ENCODE measurements at places on chromosomes 5 and 9.
A peak's percentile ranks its signal among the peaks of the same experiment; 100 is the strongest.

DNA sequence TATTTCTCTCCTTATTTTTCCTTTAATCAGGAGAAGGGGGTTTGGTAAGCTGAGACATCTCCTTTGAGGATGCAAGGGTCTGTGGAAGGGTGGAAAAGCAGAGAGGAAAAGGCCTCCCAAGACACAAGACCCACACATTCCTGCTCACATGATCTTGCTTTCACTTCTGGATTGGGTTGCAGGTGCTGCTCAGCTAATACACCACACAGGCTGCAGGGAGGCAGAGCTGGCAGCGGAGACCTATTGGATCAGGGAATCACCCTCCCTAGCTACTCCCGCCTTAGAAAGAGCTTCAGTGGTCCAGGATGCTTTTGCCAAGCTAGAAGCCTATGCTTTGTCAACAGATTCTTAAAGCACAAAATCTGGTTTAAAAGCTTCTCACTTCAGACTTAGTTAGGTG lies 87.6 kb upstream of the IL33 start:
- no peak for DNase-seq

- DNase-seq = no peak
Measured at GRCh38 chr9:138096519-138096845, 218.9 kb downstream of the CACNA1B start.

GRCh38 chr9:81588148-81588871 lies 101.0 kb downstream of the TLE1 start:
- no peak for DNase-seq

DNA sequence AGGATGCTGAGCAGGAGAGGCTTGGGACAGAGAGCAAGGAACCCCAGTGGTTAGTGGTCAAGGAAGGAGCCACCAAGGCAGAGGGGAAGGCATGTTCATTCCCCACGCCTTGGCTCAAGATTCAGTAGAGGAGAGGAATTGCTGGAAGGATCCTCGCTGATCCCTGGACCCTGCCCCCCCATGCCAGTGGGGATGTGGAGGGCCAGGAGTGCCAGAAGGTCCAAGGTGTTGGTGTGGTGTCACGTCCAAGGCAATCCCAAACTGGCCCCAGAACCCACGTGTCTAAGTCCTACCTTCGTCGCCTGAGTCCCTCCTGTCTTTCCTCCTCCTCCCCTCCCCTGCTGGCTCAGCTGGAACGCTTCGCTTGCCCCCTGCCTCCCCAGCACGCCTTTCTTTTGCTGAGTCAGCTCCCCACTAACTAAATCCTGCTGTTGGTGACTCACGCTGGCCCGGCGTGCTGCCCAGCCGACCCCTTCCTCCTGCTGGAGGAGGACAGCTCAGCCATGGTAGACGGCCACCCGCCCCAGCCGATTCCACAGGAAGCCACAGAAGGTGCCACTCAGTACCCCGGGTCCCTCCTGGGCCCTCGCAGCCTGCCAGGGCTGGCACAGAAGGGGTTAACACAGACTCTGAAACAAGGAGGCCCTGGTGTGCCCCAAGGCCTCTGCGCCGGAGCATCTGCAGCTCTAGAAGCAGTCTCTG lies 37.6 kb upstream of the ORM1 start:
- peak; percentile 76 for DNase-seq

GRCh38 chr5:112142769-112143270 lies 276.3 kb downstream of the EPB41L4A start:
- no peak for DNase-seq

GRCh38 chr5:132500931-132501628 lies 10.5 kb upstream of the IRF1 start:
- no peak for DNase-seq

DNA sequence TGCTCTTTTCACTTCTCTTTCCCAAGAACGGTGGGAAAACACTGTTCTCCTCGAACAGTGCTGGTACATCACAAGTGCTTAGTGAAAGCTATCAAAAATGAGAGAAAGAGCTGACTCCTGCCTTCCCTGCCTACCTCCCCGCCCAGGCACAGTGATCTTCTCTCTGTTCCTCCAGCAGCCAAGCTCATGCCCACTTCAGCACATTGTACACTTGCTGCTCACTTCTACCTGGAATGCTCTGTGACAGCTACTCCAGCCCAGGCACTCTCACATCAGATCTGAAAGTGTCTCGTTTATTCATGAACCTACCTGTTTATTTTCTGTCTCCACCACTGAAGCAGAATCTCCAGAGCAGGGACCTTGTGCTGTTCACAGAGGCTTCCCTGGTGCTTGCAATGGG lies 1.8 kb downstream of the SLC35D2 start:
- no peak for DNase-seq

- no peak for DNase-seq
Measured at GRCh38 chr9:14389146-14389545, 75.2 kb upstream of the NFIB start.

GRCh38 chr5:475704-476101 lies 32.7 kb downstream of the EXOC3 start:
- no peak for DNase-seq

GRCh38 chr5:176521286-176521685 lies 15.9 kb downstream of the RNF44 start:
- DNase-seq = no peak

- no peak for DNase-seq
Measured at GRCh38 chr5:120239086-120239485, 225.0 kb upstream of the PRR16 start.

GRCh38 chr5:131416729-131417128 lies 152.9 kb downstream of the CDC42SE2 start:
- DNase-seq = no peak

DNA sequence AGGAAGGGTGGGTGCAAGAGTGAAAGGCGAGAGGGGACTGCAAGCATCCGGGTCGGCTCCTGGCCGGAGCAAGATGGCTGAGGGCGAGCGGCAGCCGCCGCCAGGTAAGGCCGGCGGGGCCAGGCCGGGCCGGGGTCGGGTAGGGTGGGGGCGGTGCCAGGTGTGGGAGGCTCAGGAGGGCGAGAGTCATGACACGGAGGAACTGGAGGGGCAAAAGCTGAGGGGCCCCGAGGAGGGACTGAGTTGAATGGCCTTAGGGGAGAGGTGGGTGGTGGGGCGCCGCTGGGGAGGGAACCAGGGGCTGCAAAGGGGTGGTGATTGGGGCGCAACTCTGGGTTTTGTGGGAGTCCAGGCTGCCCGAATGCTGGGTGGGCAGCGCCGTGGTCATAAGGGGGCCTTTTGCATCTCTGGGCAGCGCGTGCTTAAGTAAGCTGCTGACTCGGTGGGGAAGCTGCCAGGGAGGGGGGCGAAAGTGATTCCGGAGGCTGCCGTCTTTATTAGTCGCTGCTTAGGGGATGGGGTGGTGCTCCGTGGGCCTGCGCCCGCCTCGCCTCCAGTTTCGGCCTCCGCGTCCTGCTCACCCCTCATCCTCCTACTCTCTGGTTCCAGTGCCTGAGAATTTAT lies 425 bp downstream of the PTPA start:
- peak; percentile 69 for DNase-seq

DNA sequence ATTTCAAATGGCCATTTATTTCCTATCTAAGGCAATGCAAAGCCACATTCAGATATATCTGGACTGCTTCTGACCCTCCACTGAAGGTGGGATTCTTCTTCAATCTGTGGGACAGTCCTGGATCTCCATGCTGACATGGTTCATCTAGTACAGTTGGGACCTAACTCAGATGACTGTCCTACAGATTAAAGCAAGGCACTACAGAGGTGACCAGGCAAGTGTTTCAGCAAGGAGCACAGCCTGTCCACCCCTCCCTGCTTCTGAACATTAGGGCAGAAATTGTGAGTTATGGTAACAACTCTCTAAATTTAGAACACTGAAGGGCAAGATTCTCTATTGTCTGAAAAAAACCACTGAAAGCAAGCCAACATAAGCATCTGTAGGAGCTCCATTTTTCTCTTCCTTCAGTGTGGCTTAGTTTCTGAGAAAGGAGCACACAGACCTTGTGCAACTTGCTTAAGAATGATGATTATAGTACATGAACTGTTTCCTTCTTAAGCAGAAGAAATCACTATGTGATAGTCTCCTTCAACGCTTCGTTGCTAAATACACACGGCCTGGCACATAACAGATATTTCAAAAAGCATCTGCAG lies 62.9 kb upstream of the BARX1 start:
- no peak for DNase-seq

DNA sequence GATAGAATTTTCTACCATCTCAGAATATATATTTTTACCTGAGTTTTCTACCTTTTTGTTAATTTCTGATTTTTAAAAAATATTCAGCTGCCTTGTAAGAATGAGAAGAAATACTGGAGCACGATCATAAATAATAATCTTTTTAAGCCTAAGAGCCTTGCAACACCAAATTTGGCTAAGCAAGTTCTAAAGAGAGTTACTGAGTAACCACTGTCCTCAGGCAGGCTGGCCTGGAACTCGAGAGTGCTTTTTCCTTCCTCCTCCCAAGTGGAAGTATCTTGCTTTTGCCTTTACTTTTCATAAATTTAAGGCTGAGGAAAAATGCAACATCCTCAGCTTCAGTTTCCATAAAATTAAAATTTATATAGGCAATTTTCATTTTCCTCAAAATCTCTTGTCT lies 21.0 kb downstream of the GLRX start:
- DNase-seq = no peak

GRCh38 chr5:4929092-4929655 lies 211.0 kb upstream of the ADAMTS16 start:
- no peak for DNase-seq

GRCh38 chr9:97935276-97935675 lies 2.7 kb downstream of the HEMGN start:
- DNase-seq = no peak

- no peak for DNase-seq
Measured at GRCh38 chr5:5380298-5380697, 42.2 kb upstream of the ICE1 start.

DNA sequence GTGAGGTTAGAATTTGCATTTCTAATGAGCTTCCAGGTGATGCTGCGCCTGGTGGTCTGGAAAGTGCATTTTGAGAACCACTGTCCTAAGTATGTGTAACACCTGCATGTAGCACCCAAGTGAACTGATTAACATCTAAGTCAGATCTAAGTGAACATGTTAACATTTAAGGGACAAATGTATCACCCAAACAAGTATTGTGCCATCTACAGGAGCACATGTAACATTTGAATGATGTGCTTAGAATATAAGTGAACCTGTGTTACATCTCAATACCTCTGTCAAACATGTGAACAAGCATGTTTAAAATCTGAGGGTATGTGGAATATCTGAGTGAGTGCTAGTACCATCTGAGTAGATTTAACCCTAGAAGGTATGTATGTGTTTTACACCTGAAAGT lies 68.7 kb downstream of the PLPPR1 start:
- no peak for DNase-seq

GRCh38 chr5:10019236-10019635 lies 230.5 kb downstream of the ATPSCKMT start:
- DNase-seq = no peak

DNA sequence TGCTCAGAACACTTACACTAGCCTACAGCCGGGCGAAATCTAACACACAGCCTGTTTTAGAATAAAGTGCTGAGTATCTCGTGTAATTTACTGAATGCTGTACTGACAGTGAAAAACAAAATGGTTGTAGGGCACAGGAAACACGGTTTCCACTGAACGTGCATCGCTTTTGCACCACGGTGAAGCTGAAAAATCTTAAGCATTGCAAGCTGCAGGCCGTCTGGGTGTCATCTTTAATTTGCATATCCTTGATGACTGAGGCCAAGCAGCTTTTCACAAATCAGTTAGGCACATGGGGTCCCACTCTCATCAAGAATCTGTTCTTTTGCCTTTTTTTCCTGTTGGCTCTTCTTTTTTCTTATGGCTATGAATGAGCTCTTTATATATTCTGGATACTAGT lies 58.2 kb downstream of the CAMSAP1 start:
- DNase-seq = no peak

- DNase-seq = no peak
Measured at GRCh38 chr5:112077180-112077579, 320.2 kb upstream of the NREP start.

GRCh38 chr5:74272024-74272775 lies 368.3 kb downstream of the ENC1 start:
- no peak for DNase-seq

DNA sequence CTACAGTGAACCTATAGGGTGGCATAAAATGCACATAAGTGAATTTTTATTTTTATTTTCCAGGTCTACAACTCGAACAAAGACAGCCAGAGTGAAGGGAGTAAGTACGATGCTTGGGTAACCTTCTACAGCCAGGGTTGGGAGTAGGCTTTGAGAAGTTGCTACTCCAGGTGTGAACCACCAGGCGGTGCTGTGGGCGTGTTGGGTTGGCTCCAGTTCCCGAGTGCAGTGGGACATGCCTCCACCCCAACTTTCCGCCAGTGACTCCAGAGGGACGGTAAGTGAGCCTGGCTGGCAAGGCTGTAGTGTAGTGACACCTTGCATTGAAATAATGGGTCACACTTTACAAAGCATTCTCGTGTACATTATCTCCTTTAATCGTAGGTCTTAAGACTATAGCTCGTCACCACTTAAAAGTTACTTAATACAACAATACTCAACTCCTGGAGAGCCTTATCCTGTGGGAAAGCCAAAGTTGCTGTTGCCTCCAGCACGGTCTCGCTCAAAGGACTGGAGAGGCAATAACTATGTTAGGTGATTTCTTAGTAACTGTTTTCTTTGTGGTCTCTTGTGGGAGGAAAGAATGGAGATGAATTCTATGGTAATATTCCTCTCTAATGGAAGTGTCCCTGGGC lies 244.0 kb downstream of the ARHGAP26 start:
- no peak for DNase-seq

GRCh38 chr5:115313052-115313451 lies 16.6 kb upstream of the CCDC112 start:
- DNase-seq = no peak

DNA sequence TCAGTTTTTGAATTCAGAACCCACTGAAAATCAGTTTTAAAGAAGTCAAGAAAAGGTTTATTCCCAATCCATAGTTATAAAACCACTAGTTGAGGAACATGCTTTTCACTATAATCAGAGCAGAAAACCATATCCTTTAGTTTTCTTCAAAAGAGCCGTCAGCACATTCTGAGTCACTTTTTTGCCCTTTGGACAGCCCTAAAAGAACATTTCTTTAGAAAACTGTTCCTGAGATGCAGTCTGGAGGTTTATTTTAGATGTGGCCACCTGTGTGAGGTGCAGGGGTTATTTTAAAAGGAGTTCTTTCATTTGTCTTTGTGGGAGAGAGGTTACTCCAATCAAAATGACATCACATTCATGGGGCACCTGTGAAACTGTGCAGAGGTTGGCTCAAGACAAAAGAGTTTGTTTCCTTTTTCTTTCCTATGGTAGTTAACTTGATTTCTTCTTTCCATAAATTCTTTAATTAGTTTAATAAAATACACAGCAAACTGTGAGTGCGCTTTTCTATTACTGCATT lies 221.6 kb upstream of the RPS23 start:
- DNase-seq = no peak

DNA sequence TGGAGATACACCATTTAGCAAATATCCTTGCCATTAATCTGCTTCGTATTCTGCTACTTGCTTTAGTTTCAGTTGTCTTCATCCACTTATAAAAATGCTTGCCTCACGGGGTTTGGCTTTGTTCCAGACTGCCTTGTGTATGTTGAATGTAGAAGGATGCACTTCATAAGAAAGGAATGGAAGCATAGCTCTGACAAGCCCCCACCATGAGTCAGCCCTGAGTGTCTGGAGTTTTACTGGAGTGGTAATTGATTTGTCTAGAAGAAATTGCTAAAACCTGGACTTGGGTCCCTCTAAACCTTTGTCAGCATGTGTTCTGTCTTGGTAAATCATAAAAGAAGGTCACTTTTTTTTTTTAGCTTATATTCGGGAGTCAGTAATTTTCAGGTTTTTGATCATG lies 4.6 kb downstream of the TEX48 start:
- peak; percentile 59 for DNase-seq
